ENCODE measurements at places on chromosomes 13 and 19. TPM values are rescaled to one million over a fixed set of nuclear protein-coding genes. Genes with fewer than 3 reads are reported as not detected.

The TSKS gene
- total RNA-seq: not detected

The SOX1 gene
- not detected for total RNA-seq

The ZNF790 gene
- 1.2 TPM for total RNA-seq

The ARID3A gene
- total RNA-seq: 9.0 TPM

The ZC3H4 gene
- 7.6 TPM for total RNA-seq

GRCh38 chr19:56253737-56254136, 18.8 kb upstream of the EDDM13 start:
- peak; percentile 59 for DNase-seq

- no peak for DNase-seq
These were observed 85.9 kb downstream of the GJA3 start for GRCh38 chr13:20074966-20075365.

- DNase-seq: no peak
These were observed 171.0 kb upstream of the TSC22D1 start for GRCh38 chr13:44747179-44747578.

- DNase-seq: no peak
These were observed 3.9 kb upstream of the GPR183 start for GRCh38 chr13:99311137-99311536.

GRCh38 chr13:24747248-24748060, 16.5 kb upstream of the RNF17 start:
- no peak for DNase-seq

DNA sequence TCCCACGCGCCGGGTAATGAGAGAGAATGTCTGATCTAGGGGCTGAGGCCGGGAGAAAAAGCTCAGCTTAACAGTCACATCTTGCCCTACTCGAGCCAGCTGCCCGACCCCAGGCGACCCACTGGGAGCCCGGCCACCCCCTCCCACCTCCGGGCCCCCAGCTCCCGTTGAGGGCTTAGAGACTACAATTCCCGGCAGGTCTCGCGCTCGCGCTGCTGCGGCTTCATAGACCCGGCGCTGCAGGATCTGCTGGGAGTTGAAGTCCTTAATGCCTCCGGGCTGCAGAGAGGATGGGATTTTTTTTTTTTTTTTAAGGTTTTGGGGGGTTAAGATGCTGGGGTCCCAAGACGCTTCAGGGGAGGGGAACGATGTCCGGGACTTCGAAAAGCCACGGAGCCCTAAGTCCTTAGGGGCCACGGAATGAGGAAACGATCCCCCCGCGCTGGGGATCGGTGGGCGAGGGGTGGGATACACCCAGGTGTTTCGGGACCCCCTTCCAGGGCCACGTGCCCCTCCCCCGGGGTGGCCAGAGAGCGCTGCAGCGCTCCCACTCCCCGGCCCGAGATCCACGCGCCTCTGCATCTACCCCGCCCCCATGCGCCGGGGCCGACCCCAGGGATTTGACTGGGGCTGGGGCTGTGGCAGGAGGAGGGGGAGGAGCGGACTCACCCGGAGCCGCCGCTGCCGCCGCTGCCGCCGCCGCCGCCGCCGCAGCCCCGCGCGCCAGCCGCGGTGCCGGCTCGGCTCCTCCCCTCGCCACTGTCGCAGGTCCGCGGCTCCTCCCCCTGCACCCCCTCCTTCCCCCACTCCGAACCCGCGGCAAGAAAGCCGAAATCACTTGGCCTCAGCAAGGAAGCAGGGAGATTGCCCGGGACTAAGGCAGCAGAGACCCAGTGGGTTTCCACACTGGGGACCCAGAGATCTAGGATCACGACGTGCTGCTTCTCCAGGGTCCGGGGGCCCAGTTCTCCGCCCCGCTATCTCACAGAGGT, at the start of gene SYT3:
Gene SYT3 (minus strand): TSS at position 761 of the 992 bp plus-strand sequence. CDS start 2,470 bp downstream, outside the sequence.
- DNase-seq: peak; percentile 82

GRCh38 chr13:40410315-40410714, 256.1 kb downstream of the FOXO1 start:
- no peak for DNase-seq

GRCh38 chr19:5743630-5744029, 23.2 kb downstream of the CATSPERD start:
- no peak for DNase-seq

GRCh38 chr13:105368781-105369180, 1166.7 kb downstream of the EFNB2 start:
- DNase-seq: no peak

- DNase-seq: no peak
These were observed 26.6 kb downstream of the ZSWIM9 start for GRCh38 chr19:48196933-48197665.

- peak; percentile 60 for DNase-seq
These were observed 792 bp upstream of the LENG8 start for GRCh38 chr19:54448040-54448773.

- no peak for DNase-seq
These were observed 4.3 kb downstream of the RUVBL2 start for GRCh38 chr19:48997972-48998371.

GRCh38 chr13:93262729-93263345, 36.2 kb downstream of the GPC6 start:
- DNase-seq: no peak

All from H4 (cell line).